Activated T-cell treated with anti-CD3 and anti-CD28 coated beads, Interleukin-2, amount 50 U/mL, for 4 hours (primary cell): ENCODE measurements at places on chromosomes 7 and 10.

DNA sequence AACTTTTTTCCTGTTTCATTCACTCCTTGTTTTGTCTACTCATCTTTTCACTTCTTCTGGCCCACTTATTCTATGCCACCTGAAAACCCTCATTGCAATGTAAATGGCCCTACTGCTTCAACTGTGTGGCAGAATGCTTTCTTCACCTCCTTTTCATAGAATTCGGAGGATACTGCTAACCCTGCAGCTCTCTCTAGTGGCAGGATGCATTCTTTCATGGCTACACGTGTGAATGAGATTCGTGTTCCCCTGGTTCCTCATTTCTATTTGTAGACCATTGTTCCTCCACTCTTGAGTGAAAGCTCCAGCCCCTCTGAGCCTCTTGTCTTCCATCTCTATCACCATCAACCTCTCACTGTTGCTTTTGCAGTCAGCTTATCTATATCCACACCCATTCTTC lies 20.9 kb upstream of the CYP26C1 start:
- no peak for DNase-seq

- DNase-seq = no peak
These were observed 29.6 kb upstream of the TMEM213 start for GRCh38 chr7:138768241-138768640.

DNA sequence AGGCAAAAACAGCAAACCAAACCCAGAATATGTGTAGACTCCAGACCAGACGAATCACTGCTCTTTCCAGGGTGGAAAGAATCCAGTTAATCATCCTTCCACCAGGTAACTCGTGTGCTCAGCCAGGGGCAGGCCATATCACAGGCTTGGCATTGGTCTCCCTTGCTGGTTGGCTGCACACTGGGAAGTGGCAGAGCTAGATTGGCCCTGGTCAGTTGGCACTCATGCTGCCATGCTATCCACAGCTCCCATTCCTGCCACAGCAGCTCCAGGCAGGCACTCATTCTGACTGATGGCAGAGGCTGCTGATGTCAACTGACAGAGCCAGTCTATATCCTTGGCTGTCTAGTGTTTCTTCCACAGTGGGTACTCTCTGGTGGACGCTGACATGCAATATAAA lies 9.7 kb upstream of the GDF10 start:
- DNase-seq = no peak

DNA sequence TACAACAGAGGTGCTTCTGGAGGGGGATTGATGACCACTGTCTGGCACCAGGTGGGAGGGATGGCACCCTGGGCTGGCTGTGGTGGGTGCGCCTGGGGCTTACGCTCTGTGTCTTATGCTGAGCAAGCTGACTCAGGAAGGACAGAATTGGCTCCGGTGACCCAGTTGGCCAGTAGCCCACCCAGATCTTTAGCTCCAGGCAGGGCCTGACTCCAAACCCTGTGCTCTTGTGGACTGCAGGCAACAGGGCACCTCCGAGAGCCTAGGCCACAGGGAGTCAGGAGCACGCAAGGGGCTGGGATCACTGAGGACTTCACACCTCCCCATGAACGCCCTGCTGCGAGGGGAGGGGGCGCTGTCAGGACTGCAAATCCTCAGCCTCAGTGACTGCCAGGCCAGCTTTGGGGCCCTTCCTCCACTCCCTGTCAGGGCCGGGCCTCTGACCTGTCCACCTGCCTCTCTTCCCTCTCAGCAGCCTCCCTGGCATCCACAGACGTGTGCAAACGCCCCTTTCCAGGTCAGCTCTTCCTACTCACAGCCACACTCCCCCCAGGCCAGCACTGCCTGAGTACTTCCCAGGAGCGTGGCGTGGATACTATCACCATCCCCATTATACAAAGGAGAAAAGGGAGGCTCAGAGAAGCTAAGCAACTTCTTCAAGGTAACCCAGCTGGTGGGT lies 118.7 kb downstream of the SLIT1 start:
- no peak for DNase-seq

- DNase-seq = no peak
These were observed 8.2 kb downstream of the JMJD1C start for GRCh38 chr10:63457594-63457993.

- no peak for DNase-seq
These were observed 72.9 kb downstream of the ITIH5 start for GRCh38 chr10:7593905-7594304.

DNA sequence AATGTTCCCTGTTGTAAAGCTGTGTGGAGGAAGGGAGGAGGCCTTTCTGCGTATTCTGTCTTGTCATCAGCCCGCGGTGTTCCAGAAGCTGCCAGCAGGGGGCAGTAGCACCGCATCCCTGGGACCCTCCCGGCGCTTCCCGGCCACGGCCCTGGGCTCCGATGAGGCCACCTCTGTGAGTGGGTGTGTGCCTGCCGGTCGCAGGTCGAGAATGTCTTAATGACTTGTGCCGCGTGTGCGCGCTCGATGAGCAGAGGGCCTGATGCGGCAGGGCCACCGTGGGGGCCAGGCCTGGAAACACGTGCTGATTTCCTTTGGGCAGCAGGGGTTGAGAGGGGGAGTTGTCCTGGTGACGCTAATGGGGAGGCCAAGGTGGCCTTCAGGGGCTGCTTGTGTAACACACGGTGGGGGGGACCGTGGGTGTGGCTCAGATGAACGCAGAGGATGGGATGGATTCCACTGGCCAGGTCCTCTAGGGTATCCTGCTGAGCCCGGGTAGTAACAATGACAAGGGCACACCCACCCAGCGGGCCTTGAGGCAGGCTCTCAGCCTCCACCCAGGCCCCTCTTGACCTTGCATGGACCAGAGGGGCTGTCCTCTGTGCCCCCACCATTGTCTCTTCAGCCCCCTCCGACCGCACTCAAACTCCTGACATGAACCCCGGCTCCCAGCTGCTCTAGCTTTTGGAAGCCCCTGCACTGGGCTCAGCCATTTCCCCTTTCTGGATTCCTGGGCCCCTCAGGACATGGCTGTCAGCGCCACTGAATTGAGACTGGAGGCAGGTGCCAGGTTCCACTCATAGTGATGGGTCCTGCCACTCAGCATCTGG lies 135.9 kb upstream of the PODXL start:
- no peak for DNase-seq

DNA sequence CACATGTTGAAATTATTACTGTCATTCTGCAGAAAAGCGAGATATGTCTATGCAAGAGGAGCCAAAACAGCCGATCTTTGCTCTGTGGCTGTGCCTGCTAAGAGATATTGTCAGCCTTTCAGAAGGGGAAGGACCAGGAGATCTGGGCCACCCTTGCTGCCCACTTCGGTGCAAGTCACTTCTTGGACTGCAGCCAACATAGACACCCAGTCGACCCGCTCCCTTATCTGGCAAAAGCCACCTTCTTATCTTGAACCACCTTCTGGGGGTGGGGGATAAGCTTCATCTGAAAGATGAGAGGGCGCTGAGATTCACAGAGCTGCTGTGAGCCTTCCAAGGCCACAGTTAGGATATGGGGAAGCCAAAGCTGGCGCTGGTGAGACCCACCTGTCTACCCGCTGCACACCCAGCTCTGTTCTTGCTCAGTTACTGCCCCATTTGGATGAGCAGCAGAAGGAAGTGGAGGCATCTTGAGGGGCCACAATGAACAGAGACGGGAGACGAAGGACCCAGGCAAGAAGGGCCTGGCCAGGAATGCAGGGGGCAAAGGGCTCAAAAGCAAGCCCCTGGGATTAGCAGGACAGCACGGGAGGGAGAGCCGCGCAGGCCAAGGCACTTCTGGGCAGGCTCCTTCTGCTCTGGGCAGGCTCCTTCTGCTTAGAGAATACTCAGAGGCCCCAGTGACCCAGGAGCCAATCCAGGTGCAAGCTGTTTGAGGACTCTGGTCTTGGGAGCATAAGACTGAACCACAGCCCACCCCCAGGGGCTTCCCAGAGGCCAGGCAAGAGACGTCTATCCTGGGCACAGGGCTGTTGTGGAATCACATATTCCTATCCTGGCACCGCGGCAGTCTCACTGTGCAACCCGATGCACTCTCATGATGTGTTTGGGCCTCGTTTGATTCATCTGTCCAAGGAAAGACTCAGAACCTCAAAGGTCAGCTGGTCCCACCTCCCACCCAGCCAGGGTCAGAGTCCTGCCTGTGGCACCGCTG lies 38.4 kb upstream of the NPFFR1 start:
- no peak for DNase-seq

DNA sequence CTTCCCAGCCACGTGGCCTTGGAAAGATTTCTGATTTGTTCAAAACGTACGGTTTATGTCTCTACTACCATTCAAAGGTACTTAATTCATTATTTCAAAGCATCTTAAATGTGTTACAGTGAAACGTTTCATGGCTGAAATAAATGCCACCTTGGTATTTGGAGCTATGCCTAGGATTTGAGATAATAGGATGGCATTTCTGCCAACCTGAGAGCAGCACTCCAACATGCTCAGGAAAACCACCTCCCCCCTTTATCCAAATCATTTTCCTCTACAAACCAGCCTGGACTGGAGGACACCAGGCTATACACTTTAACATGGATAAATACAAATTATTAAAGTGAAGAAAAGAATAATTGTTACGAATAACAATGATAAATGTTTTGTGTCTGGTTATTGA lies 260.9 kb downstream of the ZMYND11 start:
- no peak for DNase-seq

- no peak for DNase-seq
These were observed 3.6 kb downstream of the PLAC9 start for GRCh38 chr10:80136134-80136571.

GRCh38 chr10:116240157-116240950 lies 32.7 kb downstream of the GFRA1 start:
- DNase-seq = no peak

- no peak for DNase-seq
These were observed 43.3 kb downstream of the DOCK4 start for GRCh38 chr7:112162784-112163506.

DNA sequence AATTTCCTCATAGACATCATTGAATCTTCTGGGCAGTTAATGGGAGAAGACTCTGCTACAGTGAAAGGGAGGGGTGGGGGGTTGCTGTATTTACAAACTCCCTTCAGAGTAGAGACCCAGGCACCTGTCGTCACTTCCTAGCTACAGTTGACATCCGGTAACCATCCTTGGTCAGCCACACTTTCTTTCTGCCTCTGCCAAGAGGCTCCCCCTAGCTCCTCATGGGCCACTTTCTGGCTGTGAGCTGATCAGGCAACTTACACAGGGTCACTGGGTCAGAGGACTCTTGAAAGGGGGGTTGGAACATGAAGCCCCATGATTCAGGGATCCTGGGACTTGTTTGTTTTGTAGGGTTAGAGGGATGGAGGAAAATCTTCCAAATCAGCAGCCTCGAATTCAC lies 1.2 kb downstream of the TECPR1 start:
- no peak for DNase-seq

- no peak for DNase-seq
These were observed 42.2 kb downstream of the MINDY4 start for GRCh38 chr7:30813466-30813865.

DNA sequence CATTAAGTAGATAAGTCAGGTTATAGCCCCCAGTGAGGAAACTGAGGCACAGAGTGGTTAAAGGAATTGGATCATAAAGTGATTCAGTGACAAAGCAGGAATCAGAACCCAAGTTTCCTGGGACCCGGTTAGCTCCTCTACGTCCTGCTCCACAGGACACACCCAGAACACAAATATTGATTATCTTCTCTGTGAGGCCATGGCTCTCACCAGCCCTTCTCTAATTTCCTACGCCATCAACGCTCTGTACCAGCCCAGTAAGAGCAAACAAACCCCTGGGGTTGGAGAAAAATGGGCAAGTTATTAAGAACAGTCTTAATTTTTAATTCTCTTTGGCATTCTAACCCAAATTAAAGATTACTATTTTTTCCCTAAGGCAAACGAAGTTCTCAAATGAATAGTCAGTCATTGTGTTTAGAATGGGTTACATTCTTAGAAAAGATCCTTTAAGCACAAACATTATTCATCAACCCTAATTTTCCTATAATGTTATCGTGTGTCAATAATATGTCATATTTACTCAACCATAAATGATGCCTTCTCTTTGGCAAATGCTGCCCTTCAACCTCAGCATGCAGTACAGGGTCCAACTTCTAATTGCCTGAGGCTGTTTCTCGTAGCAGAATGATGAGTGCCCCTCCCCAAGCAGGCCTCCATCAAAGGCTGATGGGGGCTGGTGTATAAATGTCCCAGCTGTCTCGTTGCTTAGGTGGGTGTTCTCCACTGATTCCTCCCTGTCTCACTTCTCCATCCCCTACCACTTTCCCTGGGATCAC lies 25.4 kb upstream of the TM9SF3 start:
- no peak for DNase-seq

DNA sequence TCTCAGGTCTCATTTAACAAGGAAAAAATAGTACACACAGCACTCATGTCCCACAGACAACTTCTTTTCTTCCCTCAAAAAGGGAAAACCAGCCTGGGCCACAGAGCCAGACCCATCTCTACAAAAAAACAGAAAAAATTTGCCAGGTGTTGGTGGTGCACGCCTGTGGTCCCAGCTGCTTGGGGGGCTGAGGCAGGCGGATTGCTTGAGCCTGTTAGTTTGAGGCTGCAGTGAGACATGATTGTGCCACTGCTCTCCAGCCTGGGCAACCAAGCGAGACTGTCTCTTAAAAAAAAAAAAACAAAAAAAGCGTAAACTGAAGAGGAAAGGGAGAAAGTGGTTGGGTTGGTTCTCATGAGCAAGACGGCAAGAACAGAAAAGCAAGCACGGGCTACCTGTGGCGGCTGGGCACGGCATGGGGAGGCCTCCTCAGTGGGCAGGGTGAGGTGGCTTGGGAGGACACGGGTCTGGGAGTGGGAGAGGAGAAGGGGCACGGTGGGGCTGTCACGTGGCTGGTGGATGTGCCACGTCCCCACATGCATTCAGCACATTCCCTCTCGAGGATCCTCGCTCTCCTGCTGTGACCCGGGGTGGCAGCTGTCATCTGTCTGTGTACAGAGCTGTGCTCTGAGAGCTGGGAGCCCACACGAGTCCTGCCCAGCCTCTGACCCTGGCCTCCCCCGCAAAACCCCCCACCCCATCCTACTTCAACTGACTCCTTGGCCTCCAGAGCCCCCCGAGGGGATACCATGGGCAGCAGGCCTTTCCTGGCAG lies 219.7 kb downstream of the MLLT10 start:
- no peak for DNase-seq

DNA sequence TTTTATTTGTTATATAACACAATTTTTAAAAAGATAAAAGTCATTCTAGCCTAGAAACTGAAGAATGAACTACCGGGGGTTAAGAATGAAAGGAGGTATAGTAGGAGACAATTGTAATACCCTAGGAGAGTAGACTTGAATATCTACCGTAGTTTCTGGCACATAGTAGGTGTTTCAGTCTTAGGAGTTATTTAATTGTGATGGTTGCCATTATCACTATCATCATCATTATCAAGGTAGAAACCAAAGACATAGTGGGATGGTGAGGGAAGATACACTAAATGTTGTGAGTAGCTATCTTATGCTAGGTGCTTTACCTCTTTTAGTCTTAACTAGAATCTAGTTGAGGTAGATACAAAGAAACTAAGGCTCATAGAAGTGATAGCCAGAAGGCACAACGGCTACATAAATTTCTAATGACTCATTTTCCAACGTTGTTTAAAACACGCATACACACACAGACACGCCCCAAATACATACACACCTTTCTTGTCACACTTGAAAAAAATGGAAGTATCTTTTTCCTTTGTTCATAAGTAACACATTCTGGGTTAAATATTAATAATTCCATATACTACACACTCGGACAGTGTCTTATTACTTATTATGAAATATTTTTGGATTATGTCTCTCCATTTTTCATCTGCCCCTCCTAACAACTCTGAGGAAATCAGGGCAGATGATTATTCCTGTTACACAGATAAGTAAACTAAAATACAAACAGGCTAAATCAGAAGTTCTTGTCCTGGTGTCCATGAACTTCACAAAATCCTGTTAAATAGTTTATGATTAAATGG lies 2.0 kb upstream of the ANLN start:
- DNase-seq = no peak
